ENCODE measurements at places on chromosomes 7 and 10.

GRCh38 chr10:14569274-14570060, 205.2 kb downstream of the FAM107B start:
- no peak for DNase-seq

DNA sequence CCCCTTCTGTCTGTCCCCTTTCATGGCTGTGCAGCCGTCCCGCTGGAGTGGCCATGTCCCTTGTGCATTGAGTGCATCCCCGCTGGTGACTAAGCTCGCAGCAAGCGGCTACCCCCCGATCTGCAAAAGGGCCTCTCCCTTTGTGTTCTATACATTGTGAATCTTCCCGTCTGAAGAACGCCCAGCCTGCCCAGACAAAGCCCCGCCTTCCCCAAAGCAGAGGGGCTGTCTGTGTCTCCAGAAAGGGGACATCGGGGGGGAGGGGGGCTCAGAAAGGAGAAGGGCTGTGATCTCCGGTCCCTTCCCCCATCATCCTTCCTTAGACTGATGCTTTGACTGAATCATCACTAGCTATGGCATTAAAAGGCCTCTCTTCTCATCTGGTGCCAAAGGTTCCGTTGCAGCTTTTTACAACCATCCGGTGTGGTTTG, 11.9 kb downstream of the NPTX2 start:
- DNase-seq, result no peak

GRCh38 chr7:18768256-18768655, 272.7 kb downstream of the HDAC9 start:
- DNase-seq, result no peak

GRCh38 chr10:11936389-11937152, 106.0 kb downstream of the UPF2 start:
- DNase-seq, result no peak

DNA sequence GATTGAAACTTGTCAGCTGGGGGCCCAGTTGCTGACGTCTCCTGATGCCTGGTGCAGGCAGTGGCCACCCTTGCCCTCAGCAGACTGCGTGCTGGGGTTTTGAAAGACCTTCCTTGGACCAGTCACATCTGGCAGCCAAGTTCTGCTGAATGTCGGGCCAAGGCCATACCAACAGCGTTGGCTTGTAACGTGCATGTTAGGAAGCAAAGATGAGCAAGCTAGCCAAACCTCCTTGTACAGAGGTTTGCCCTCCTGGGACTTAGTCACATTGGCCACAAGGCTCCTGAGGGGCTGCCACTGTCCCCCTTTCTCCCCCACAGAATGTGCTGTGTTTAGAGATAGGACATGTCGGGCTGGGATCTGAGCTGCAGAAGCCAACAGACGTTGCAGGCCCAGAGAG, 49.0 kb downstream of the ADCY1 start:
- DNase-seq, result no peak

DNA sequence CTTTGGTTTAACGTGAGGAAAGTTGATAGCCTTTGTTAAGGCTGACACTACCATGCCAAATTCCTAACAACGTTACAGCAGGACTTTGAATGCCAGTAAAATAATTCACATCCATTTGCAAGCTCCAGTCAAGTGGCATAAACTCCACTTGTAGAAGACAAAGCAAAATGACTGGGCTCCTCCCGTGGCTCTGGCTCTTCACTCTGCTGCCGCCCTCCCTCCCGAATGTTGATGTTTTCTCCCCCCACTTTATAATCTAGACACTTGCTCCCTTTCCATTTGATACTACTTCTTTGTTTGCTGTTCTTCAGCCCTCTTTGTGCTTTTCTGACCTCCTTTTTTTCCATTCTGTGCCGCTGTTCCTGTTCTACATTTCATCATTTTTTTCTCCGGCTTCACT, 22.8 kb upstream of the ITGB8 start:
- no peak for DNase-seq

- no peak for DNase-seq
Measured at GRCh38 chr7:44246396-44247113, 45.8 kb downstream of the YKT6 start.

- DNase-seq, result no peak
Measured at GRCh38 chr7:147540743-147541142, 1049.8 kb upstream of the C7orf33 start.

DNA sequence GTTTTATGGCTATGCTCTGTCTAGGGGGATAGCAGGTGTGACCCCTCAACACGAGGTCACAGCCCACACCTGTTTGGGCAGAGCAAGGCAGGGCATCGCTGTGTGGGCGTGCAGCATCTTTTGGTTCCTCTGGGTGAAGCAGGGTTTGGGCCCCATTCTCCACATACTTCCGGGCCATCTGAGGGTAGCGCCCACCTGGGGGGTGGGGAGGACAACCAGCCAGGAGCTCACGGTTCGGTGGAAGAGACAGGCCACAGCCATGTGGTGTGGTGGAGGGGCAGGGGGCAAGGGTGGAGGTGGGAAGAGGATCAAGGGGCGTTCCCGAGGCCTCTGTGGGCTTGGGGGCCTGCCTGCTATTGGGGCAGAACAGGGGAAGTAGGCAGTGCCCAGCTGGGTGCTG, 2.4 kb downstream of the SH2B2 start:
- no peak for DNase-seq

- no peak for DNase-seq
Measured at GRCh38 chr10:77109351-77109994, 528.1 kb downstream of the KCNMA1 start.

- DNase-seq, result no peak
Measured at GRCh38 chr10:69846293-69846921, 44.7 kb downstream of the COL13A1 start.

DNA sequence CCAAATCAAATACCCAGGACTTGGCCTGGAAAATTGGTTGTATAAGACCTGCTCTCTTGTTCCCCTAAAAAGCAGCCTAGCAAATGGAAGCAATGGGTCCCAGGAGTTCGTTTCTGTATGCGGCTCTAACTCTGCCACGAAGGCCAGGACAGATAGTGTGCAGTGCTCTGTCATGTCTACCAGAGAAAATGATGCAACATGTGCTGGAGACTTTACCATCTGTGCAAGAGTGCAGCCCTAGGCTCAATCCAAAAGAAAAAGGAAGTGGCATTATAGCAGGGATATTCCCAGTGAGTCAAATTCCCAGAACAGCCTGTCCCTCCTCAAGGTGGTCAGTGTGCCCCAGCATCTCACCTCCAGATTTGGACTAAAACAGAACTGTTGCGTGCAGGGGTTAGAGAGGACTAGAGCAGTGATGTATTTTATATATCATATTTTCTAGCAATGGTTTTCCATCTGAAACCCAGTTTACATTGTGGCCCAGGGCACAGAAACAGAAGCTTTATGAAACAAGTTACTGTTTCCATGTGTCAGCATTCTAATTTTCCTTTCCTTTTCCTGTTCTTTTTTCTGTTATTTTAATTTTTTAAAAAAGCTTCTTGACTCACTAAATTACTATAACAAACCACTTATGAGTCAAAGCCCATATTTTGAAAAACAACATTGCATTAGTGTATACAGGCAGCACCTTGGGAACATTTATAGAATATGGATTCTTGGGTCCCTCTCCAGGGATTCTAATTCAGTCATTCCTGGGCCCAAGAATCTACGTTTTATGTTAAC, 311.2 kb downstream of the RNLS start:
- DNase-seq, result no peak

DNA sequence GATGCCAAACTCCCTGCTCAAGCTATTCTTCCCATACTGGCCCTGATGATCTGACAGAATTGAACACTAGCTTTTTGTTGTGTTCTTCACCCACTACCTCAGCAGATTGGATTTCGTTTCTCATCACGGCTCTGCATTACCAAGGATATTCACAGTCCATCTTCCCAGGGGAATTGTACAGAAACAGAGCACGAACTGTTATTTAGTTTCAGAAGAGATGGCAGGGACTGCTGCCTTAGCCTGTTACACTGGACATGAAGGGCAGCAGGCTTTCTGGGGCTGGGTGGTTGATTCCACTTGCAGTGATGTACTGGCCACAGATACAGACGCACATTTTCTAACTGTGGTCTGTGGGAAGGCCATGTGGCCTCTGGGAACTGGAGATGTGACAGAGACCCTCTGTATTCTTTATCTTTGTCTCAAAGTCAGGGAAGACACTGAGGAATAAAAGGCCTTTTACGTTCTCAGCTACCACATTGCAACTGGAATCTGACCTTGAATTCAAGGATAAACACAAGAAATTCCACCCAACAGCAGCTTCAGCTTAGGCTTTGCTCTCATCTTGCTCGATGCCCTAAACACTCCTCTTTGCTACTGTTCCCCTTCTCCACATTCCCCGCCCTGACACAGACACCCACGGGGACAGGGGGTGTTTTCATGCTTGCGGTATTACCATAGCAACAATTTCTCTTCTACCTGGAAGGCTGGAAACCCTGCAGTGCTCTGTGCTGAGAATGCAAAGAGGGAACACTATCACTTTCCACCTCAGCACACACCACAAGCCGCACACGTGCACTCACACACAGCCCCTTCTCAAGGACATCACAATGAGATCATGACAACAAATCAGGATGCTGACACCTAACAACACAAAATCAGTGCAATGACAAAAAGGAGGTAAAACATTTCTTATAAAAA, 81.7 kb downstream of the RNF216 start:
- DNase-seq, result no peak

GRCh38 chr10:43667317-43667731, 18.6 kb upstream of the ZNF32 start:
- DNase-seq, result no peak

DNA sequence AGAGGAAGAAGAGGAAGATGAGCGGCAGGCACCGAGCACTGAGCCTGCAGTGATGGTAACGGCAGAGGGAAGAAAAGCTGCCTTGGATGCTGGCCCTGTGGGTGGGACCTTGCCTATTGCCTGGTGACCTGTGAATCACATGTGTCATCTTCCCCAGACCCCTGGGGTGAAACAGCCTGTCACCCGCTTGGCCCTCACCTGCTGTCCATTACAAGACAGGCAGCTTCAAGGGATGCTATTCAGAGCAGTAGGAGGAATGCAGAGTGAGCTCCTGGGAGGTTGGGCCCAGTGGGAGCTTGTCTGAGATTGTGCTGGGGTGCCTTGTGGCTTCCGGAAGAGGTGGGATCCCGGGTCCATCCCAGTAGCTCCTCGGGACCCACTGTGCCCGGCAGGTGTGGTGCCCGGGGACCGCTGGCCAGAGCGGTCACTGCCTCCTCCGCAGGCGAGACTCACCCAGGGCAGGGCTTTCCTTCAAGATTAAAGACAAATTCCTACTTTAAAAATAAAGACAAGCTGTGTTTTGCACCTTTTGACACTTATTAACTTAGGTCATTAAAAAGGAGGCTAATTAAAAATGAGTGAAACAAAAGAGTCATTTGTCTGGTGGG, 440.2 kb upstream of the MKI67 start:
- no peak for DNase-seq

DNA sequence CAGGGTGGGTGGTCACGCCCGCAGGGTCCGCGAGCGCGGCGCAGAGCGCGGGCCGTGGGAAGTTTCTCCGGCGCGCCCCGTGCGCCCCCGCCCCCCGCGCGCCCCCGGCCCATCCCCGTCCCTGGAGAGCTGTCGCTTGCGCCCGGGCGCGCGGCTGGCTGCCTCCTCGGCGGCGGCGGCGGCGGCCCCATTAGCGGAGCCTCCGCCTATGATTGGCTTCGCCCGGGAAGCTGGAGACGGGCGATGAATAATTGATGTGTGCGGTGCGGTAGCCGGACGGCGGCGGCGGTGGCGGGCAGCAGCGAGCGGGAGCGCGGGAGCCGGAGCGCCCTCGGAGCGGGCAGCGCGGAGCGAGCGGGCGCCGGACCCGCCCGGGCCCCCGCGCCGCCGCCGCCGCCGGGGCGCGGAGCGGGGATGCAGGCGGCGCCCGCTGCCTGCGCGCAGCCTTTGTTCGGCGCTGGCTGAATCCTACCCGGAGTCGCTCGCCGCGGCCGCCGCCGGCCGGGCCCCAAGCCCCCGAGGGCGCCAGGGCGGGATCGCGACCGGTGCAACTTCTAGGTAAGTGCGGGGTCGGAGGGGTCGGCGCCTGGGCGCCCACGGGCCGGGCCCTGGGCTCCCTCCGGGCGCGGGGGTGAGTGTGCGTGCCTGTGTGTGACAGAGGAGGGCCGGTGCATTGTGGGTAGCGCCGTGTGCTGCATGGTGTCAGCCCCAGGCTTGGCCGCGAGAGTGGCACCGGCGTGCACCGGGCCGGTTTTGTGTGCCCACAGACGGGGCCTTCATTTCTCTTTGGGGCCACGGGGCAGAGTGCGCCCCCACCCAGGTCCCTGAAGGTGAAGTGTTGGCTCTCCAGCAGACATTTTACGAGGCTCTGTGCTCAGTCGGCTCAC, 103.8 kb upstream of the PPIF start:
- DNase-seq, result no peak

- DNase-seq, result no peak
Measured at GRCh38 chr7:151484971-151485707, 34.6 kb downstream of the RHEB start.

- peak; percentile 15 for DNase-seq
Measured at GRCh38 chr10:16816830-16817124, 447 bp downstream of the RSU1 start.

GRCh38 chr10:71177651-71178199, 34.6 kb upstream of the UNC5B start:
- DNase-seq, result no peak

- no peak for DNase-seq
Measured at GRCh38 chr7:80127412-80128160, 7.0 kb upstream of the GNAI1 start.

DNA sequence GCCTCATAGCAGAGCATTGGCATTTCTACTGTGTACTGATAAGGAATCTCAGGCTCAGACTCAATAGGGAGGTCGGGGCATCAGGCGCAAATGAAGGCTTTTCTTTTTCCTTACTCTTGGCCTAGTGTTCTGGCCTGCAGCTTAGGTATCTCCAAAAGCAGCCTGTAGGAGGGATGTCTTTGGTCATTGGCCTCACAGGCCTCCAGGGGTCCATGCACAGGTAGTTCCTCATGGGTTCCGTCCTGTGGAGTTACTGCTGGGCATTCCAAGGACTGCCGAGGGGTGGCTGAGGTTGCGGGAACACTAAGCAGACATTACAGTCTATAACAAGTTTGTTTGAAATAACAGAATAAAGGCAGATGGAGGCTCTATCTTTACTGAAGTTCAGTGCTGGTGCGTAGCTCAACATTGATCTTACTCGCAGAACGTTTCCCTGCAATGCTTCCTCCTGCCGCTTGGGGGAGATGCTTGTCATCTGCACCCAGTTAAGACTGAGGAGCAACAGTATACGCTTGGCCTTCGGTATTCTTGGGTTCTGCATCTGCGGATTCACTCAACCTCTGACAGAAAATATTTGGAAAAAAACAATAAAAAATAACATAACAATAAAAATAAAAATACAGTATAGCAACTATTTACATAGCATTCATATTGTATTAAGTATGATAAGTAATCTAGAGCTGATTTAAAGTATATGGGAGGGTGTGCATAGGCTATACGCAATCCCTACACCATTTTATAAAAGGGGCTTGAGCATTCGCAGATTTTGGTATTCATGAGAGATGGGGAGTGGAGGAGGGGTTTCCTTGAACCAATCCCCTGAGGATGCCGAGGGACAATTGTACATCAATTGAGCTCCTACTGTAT, 58.9 kb downstream of the SH2D4B start:
- no peak for DNase-seq

GRCh38 chr10:86635402-86635801, 18.9 kb upstream of the OPN4 start:
- DNase-seq, result no peak

GRCh38 chr10:104579136-104579535, 62.0 kb upstream of the SORCS3 start:
- no peak for DNase-seq

GRCh38 chr7:90723866-90724265, 127.7 kb downstream of the CDK14 start:
- DNase-seq, result no peak
